HEK293T (cell line): ENCODE measurements at places on chromosomes 1 and 21.

- DNase-seq: no peak
Measured at GRCh38 chr21:42426876-42427480, 23.3 kb downstream of the UBASH3A start.

GRCh38 chr1:113027449-113027848 lies 45.5 kb upstream of the LRIG2 start:
- no peak for DNase-seq

DNA sequence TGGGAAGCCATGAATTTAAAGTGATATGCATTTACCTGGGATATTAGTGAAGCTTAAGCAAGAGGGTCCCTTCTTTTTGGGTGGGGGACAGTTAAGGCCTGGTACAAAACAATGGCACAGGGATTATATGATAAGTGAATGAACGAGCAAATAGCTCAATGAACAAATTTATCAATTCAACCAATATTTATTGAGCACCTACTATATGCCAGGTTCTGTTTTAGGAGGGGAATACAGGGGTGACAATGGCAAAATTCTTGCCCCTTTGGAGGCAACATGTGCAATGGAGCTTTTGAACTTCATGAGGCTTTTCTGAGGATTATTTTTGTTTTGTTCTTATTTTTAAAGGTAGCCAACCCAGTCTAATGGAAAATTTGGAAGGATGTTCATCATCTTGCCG lies 68.2 kb downstream of the FOXD2 start:
- no peak for DNase-seq

GRCh38 chr1:3134381-3135072 lies 65.5 kb downstream of the PRDM16 start:
- no peak for DNase-seq
